NCI-H2081 treated with DMSO at 0.1 percent for 48 hours (cell line): ENCODE measurements at places on chromosomes 12 and 14.
A peak's percentile ranks its signal among the peaks of the same experiment; 100 is the strongest.

DNA sequence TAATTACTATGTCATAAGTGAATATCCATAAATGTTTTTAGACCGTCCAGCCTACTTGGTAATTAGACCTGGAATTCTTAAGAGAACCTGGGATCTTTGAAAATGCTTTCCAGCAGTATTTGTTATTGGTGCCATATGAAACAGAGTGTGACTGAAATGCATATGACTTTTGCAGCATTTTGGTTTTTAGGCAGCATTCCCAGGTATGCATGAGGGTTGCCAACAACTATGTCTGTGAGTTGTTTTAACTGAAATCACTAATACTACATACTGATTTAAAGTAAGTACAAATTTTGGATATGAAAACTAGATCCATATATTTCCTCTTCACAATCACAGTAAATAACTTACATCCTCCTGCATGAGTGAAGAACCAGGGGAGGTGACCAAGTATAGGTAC lies 437.7 kb upstream of the FAR2 start:
- DNase-seq, result no peak

GRCh38 chr12:95848575-95849388 lies 10.0 kb upstream of the SNRPF start:
- DNase-seq, result no peak

DNA sequence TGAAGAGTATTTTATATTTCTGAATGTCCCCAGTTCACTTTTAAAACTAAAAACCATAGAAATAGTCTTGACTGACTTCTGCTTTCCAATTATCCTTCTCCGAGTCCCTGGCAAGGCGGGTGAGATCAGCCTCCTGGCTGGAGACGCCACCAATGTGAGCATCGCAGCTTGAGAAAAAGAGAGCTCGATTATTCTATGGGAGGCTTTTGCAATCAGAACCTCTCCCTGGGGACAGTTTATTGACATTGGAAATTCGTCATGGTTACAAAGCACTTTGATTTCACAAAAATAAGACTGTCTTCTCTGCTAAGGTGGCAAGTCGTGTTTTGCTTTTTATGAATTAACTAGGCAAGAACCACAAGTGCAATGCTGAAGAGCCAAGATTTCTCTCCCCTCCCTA lies 23.6 kb upstream of the GPHB5 start:
- DNase-seq, result no peak

DNA sequence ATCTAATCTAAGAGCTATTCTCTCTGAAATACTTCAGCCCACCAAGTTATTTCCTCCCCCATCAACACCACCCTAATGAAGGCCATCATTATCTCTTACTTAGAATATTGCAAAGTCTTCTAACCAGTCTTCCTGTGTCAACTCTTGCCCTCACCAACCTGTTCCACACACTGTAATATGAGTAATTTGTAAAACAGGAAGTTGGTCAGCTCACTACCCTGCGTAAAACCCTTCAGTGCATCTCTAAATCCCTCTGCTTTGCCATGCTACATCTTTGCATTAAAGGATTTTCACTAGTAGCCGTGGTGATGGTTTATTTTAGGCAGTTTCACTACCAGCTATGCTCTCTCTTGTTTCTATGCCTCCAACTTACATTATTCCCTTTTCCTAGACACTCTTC lies 70.0 kb downstream of the KIF21A start:
- DNase-seq, result no peak

DNA sequence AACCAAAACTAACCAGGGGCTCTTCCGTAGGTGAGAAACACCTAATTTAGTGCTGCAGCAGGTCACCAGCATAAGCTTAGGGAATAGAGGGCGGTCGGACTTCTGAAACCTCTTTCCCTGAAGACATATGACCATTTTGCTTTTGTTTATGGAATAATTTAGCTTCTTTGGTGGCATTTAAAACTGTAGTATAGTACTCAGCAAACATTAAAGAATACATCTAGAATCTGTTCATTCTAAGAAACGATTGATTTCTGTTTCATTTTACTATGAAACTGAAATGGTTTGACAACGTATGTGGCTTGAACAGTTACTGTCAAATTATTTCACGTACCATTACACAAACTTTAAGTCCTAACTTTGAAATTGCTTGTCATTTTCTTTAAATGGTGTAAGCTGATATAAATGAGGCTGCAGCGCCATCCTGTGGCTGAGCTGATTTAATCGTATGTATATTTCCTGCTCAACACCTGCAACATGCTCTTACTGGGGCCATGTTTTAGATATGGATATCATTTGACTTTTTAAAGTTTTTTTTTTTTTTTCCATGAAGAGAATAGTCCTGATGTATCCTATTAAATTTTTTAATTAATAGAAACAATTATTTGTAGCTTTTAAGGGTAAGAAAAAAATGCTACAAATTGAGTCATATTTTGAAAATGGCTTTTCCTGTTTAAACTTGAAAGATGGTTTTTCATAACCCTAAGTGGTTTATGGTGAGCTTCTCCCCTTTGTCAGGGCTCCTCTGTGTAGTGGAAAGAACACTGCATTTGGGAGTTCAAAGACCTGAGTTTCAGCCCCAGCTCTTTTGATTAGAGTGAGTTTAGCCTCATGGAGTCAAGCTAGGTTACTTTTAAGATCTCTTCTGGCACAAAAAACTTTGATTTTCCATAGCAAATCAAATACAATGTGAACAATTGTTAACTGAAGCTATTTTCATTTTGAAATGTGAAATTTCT lies 27.4 kb downstream of the CFAP54 start:
- peak; percentile 41 for DNase-seq

GRCh38 chr14:31441273-31442111 lies 15.8 kb downstream of the DTD2 start:
- DNase-seq, result no peak

DNA sequence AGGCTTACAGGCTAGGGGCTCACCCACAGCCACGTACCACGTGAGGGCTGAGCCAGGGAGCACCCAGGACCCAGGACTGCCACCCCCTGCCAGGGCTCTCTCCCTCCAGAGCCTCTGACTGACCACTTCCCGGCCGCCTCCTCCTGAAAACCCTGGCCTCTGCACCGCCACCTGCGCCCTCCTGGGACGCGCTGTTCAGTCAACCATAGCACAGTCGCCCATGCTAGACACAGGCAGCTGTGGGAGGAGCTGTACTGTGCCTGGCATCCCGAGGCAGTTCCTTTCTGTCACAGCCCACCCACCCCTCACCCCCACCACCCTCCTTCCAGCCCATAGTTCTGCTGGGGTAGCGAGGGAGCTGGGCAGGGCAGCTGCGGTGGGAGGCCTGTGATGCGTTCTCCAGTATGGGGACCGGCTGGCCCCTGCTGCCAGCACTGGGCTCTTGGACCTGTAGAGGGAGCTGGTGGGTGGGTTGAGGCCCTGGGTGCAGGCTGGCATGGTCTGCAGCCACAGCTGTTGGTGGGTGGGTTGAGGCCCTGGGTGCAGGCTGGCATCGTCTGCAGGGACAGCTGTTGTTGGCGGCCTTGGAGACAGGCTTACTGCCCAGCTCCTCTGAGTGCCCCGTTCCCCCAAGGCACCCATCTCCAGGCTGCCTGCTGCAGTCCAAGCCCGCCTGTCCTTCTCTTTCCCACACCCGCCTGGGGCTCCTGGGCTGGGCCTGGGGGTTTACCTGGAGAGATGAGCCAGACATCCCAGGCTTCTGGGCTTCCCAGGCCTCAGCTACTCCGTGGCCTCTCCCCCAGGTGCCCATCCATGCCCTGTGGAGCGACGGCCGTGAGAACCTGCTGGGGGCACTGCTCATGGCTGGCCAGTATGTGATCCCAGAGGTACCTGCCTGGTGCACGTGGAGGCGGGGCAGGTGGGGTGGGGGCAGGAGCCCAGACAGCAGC lies 11.5 kb downstream of the ASPG start:
- DNase-seq, result no peak

DNA sequence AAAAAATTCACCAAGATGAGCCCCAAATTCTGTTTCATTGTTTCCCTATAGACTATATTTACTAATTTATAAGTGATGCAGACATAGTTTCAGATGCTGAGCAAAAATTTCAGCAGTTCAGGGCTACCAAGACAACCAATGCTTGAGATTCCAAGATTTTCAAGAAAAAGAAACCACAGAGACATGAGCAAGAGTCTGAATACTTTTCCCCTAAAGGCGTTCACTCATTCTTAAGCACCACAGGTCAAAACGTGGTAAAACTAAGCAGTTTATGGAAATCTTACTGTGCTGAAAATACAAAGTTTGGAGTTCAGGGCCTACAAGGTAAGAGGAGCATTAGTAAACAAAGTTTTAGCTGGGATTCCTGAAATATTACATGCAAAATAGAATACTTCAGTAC lies 221.2 kb downstream of the KCNH5 start:
- DNase-seq, result no peak

DNA sequence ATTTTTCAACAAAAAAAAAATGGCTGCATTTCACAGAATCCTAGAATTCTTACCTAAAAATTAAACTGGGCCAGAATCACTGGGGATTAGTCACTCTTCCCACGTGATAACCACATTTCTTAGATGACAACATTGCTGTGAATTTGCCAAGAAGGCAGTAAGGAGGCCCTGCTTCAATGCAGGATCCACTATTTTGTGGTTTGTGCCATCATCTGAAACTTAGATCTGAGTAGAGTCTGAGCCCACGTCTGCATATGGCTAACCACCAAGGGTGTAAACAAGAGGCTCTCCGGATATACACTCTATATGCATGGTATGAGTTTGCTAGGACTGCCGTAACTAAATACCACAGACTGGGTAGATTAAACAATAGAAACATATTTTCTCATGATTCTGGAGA lies 24.4 kb upstream of the TBX5 start:
- no peak for DNase-seq

GRCh38 chr12:67594888-67595287 lies 53.7 kb upstream of the DYRK2 start:
- no peak for DNase-seq

- DNase-seq, result no peak
Measured at GRCh38 chr14:37655418-37655817, 60.0 kb downstream of the TTC6 start.

DNA sequence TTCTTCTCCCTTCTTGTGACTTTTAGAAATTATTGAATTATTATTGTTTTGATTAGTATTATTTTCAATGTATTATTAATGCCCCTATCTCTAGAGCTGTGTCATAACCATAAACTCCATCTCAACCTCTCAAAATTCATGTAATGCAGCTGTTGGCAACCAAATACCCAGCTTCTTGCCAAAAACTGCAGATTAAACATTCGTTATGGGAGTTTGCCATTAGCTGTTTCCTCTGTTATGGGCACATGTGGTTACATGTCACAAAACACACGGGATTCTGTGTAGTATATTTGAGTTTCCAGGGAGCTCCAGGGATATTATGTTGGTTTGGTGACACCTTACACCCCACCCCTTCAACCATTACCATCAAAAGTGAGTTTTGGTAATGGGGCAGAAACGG lies 2.8 kb upstream of the ALX1 start:
- DNase-seq, result no peak

- no peak for DNase-seq
Measured at GRCh38 chr12:68912916-68913315, 20.1 kb downstream of the CPM start.

- no peak for DNase-seq
Measured at GRCh38 chr14:58575956-58576355, 61.8 kb upstream of the DACT1 start.

GRCh38 chr14:64213853-64214570 lies 80.2 kb downstream of the ESR2 start:
- DNase-seq, result no peak

DNA sequence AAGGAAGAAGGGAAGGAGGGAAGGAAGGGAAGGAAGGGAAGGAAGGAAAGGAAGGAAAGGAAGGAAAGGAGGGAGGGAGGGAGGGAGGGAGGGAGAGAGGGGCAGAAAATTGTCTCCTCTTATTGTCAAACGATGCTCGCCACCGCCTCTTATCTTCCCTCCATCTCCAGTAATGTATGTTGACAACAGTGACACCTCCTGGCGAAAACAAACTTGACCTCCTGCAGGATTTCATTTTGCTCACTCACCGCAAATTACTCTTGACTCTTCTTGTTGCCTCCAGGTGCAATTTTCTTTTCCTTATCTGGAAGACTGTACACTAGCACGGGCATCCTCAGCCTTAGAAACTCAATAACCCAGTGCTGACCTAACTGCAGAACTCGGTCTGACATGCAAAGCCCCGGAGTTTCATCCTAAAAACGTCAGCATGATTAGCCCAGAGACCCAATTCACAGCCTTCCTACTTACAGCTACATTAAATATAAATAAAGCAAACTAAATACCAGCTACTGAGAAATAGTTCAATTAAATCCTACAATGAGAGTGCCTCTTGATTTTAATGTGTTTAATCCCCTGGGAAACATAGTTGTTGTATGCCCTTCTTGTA lies 512.4 kb upstream of the TMPO start:
- DNase-seq, result peak; percentile 53

DNA sequence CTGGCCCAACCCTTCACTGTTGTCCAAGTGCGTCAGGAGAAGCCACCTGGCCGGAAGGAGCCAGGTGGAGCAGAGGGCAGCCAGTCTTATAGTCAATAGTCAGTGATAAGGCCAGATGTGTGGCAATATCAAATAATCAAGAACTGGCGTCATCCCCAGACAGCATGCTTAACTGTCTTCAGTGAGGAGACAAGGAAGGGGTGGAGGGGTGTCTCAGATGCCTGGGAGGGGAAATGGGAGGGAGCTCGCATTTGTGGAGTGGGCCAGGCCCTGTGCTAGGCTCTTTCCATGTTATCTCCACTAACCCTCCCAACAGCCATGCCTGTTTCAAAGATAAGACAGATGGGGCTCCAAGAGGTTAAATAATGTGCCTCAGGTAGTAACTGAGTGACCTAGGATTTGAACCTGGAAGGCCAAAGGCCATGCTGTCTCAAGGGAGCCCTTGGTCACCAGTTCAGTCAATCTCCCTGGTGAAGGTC lies 48.9 kb upstream of the FOS start:
- no peak for DNase-seq

DNA sequence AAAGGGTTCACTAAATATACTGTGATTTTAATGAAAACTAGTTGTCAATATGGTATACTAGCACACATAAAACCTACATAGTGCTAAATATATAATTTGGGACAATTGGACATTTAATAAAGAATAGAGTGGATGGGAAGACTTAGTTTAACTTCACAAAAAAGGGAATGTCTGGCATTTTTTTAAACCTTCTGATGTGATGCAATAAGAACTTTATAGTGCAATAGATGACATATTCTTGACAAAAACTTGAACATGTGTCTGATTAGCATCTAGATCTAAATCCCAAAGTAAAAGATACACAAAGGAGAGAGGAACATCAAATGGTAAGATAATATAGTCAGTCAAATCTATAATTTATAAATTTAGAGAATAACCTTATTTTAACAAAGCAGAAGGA lies 488.3 kb upstream of the SYT1 start:
- no peak for DNase-seq

- no peak for DNase-seq
Measured at GRCh38 chr12:65257986-65258385, 20.5 kb upstream of the MSRB3 start.

GRCh38 chr14:50856660-50857059 lies 15.2 kb upstream of the ABHD12B start:
- DNase-seq, result no peak

GRCh38 chr14:70416338-70416724 lies 559 bp downstream of the SYNJ2BP start:
- DNase-seq, result no peak
